ENCODE measurements at places on chromosomes 6 and 20.

DNA sequence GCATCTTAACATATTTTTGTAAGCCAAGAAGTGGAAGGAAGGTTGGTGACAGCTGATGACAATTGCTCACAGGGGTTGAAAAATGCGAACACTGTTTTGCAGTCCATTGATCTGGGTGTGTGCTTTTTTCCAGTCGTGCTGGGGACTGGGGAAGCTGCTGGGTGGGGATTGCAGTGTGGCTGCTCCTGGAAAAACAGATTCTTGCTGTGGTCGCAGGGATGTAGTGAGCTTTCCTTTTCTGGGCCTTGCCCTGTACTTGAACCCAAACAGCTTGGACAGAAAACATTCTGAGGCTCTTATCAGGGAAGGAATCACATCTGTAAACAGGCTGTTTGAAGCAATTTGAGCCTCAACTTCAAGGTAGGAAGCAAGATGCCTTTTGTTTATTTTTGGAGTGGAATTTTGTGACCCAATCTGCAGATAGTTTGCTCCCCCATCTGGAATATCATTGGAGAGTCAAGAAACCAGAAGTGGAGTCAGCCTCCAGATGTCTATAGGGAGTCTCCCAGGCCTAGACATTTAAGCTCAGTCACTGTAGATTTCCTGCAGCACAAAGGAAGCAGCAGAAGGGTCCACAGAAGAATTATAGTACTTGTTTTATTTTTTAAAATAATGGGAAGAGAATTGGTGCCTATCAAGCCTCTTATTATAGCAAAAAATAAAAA is 279.2 kb upstream of the FERMT1 start:
- DNase-seq: no peak

- no peak for DNase-seq
Observed at GRCh38 chr6:36697481-36697903, at the start of gene RAB44. TSS of gene RAB44 (plus strand) at chr6:36697826. CDS start at chr6:36704236, 6,410 bp downstream.

- DNase-seq: no peak
Observed at GRCh38 chr6:78484198-78485064, 382.9 kb upstream of the IRAK1BP1 start.

DNA sequence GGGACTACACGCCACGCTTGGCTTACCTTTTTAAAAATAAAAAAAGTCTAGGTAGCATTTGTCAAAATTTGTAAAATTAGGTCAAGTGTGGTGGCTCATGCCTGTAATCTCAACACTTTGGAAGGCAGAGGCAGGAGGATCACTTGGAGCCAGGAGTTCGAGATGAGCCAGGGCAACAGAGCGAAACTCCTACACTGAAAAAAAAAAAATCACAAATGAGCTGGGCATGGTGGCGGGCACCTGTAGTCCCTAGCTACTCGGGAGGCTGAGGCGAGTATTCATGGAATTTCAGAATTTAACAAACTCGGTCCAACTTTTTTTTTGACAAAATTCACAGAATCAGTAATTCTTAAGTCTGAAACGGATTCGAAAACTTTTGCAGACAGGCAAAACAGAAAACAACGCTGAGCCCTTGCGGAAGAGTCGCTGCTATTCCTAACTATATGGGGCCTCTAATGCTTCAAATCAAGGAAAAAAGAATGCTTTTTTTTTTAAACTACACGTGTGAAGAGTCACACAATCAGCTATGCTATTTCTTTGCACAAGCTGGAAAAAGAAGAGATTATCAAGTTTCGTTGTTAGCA is 62.9 kb downstream of the GTF2H5 start:
- DNase-seq: no peak

All from colonic mucosa (tissue), 4 donors.